Activated CD8-positive, alpha-beta T cell treated with anti-CD3 and anti-CD28 coated beads, Interleukin-2, amount 10 ng/mL, durations not matched to agents 7 days and 5 days (primary cell): ENCODE measurements at places on chromosomes 6 and 20. TPM values are rescaled to one million over a fixed set of nuclear protein-coding genes. Genes with fewer than 3 reads are reported as not detected.
A peak's percentile ranks its signal among the peaks of the same experiment; 100 is the strongest.

DNA sequence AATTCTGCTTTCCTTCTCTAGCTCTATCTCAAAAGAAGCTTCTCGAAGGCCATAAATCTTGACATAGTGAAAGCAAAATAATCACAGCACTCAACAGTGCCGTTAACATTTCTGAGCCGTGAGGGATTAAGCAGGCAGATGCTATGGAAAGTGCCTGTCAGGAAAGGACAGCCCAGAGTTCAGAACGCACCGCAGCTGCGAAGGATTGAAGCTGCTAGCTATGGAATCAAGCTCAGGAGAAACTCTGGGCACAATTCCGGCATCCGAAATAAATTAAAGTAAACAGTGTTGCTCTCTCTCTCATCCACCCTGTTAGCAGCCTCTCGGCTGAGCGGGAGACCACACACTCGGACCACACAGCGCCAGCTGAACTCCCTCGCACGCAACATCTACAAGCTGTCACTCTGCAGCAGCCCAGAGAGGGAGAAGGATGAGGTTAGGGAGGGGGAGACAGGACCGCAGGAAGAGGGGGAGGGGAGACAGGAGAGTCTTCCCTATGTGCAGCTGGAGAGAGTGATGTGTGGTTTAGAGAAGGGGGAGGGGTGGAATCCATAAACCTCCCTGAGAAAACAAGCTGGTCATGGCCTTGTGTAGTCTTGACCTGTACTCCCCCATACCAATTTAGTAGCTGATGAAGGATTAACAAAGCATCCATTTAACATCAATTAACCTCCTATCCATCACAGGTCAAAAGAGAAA, 9.0 kb downstream of the EXOC2 start:
- peak; percentile 62 for DNase-seq

The ZNF165 gene
- 0.84 TPM for total RNA-seq

The TNXB gene
- total RNA-seq, result 3.4 TPM

GRCh38 chr20:35909176-35909575, 45.1 kb downstream of the SCAND1 start:
- no peak for DNase-seq

DNA sequence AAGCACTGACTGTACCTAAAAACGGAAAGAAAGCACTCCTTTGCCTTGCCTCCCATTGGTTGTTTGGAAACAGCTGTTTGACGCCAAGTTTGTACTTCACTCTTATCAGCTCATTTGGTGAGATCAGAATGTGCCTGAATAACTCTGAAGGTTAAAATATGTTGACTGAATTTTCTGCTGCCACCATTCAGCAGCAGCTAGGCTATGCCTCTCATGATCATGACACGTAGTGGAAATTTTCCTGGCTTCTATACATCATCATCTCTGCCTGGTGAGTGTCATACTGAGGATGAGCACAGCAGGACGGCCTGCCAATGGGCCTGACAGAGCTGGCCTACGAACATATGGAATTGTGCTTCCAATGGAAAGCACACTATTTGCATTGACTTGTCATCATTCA, 704.9 kb upstream of the CITED2 start:
- no peak for DNase-seq

The HINT3 gene
- 9.1 TPM for total RNA-seq
